Umbilical cord (tissue), 2 donors: ENCODE measurements at places on chromosomes 16 and 17.

- DNase-seq = no peak
Measured at GRCh38 chr17:29578626-29579485, 10.4 kb downstream of the TP53I13 start.

GRCh38 chr17:39894681-39895376 is 23.6 kb downstream of the GSDMB start:
- DNase-seq = no peak

- no peak for DNase-seq
Measured at GRCh38 chr16:26599785-26600104, 467.0 kb upstream of the C16orf82 start.

- no peak for DNase-seq
Measured at GRCh38 chr17:13921841-13922776, 147.2 kb upstream of the COX10 start.

DNA sequence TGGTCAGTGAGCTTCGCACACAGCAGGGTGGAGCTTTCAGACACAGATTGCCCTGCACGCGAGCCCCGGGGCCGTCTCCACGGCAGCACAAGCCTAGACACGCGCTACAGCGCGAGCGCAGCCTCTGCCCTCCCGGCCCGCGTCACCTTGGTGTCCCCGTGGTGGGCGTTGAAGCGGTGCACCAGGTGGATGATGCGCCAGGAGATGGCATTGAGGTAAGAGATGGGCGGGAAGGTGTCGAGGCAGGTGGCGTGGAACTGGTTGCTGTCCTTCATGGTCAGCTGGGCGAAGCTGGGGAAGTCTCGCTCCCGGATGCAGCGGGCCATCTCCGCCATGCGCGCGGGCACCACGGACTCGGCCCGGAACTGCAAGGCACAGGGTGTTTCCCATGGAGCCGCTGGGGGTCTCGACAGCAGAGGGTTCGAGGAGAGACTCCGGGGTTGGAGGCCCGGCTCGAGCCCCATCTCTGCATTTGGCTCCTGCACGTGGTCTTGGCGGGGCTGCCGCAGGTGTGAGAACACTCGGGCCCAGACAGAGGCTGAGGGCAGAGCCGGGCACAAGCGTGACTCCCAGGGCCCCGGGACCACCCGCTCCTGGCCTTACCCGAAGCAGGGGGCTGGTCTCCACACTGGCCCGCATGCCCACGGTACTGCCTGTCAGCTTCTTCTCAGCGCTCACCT is 4.3 kb upstream of the CYBA start:
- no peak for DNase-seq

- DNase-seq = no peak
Measured at GRCh38 chr17:71710816-71711215, 410.0 kb upstream of the SOX9 start.

- no peak for DNase-seq
Measured at GRCh38 chr16:25217112-25217511, 365 bp downstream of the AQP8 start.

DNA sequence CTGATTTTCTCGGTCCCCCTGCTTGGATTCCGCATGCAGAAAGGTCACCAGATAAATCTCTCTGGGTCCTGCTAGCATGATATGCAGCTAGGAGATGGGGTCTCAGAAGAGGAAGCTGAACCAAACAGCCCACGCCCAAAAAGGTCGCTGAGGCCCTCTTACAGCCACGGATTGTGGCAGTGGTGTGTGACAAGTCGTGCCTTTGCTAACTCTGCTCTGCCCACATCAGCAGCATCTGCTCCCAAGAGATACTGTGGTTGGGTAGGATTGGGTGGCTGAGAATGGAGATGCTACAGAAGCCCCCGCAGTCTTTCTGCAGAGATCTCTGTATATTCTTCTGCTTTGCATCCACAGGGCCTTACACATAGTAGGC is 15.2 kb upstream of the SKAP1 start:
- no peak for DNase-seq
